ENCODE measurements at places on chromosomes 12 and 14.

GRCh38 chr12:19848421-19848820 lies 409.1 kb downstream of the AEBP2 start:
- no peak for DNase-seq

DNA sequence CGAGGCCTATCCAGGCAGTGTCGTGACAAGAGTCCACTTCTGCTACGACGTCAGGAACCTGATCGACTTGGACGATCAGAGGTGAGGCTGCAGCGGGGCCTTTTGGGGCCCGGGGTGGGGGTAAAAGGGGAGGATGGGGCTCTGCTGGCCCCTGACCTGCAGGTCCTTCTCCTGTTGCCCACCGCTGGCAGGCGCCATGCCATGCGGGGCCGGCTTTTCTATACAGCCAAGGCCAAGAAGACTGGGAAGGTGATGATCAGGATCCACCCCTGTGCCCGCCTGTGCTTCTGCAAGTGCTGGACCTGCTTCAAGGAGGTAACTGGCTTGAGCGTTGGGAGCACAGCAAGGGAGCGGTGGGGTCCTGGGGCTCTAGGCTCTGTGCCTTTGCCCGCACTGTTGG lies 31.6 kb downstream of the NGB start:
- no peak for DNase-seq

GRCh38 chr12:42306297-42306696 lies 19.6 kb downstream of the ZCRB1 start:
- DNase-seq, result no peak

DNA sequence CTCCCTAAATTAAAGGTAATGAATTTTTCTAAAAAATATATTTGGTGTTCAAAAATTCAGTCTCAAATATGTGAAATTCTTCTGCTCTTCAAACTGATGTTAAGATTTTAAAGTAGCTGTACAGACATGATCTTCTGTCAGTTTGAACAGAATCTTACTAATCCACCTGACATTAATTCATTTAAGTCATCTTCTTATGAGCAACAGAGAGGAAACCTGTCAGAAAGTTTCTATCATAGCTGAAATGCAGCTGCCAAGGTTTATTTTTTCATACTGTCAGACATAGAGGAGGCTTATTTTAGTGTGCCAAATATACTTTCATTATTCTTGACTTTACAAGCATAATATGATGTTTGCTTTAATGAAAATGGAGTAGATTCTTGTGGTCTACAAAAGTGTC lies 686.6 kb upstream of the MIS18BP1 start:
- DNase-seq, result no peak
